ENCODE measurements at places on chromosomes 1 and 21.

DNA sequence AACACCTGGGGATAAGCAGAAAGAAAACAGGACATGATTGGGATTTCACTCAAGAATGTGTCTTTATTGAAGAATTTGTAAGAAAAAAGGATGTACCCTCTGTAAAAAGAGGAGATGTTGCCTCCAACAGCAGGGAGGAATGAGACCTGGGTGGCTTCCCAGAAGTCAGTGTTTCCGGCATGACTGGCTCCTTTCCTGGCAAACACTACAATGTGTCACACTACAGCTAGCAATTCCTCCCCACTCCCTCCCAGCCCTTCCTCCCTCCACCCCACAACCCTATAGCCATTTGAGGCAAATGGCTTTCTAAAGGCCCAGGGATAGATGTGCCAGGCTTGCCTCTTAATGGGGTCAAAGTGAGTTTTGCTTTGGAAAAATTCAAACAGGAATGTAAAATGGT, 11.5 kb upstream of the COL8A2 start:
- DNase-seq, result no peak

DNA sequence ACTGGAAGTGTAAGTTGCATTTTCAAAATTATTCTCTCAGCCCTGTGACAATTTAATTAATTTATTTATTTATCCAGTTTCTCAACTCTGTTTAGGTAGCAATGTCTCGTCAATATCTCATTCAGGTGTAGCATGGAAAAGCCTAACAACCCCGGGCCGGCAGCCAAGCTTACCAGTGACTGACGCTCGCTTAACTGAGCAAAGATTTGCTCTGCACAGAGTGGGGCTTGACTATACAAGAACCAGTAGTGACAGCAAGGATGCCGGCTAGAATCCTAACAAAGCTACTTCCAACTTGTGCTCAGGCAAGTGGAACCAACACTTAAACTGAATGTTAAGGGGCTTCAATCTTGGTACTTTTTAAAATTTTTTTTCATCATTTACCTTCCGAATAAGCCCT, 80.9 kb upstream of the ESRRG start:
- DNase-seq, result no peak

GRCh38 chr1:79749607-79750006, 743.1 kb upstream of the ADGRL4 start:
- DNase-seq, result no peak

DNA sequence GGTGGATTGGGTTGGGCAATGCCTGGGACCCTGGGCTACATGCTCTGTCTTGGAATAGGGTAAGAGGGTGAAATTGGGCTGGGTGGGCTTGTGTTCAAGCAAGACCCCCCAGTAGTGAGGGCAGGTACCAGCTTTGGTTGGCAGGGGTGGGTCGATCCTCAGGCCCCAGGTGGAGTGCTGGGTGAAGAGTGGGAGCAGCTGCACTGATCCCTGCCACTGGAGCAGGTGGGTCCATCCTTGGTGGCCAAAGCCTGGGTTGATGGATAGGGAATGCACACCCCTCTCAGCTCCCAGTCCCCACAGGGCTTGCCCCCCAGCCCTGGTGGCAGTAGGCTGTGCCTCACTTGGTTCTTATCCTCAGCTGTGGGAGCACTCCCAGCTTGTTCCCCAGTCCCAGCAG, 135.2 kb downstream of the PCBP3 start:
- DNase-seq, result no peak

GRCh38 chr1:228403231-228403631, 3.4 kb downstream of the TRIM11 start:
- DNase-seq, result no peak

GRCh38 chr1:6466751-6467150, 778 bp upstream of the TNFRSF25 start:
- DNase-seq, result no peak

Measured in NCI-H2081 treated with DMSO at 0.1 percent for 48 hours (cell line).